Prostate gland (tissue), 2 donors: ENCODE measurements at places on chromosomes 7 and 10.

DNA sequence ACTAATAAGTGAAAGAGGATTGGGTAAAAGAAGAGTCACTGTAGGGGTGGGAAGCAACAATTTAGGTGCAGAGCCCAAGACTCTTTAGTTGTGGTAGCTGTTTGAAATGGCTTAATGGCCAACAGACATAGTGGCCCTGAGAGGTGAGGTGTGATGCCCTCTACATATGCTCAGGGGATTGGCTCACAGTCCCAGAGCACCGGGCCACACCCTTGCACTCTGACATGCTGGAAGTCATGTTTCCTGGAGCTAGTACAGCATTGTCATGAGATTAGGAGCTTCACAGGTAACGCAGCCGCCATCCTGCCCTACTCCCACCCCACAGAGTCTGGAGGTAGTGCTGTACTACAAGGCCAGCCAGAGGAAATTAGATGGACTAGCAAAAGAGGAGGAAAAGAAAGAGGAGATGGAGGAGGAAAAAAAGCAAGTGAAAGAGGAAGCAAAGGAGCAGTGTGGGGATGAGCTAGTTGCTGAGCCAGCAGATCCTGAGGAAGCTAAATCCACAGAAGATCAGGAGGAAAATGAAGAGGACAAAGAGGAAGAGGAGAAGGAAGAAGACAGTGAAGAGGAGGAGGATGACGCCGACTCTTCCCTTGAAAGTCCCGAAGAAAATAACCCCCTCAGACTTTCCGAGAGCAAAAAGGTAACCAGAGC lies 14.8 kb upstream of the FLNC start:
- H3K27ac ChIP-seq, result no peak overlapping the region
- no peak for DNase-seq
- H3K4me3 ChIP-seq, result no peak overlapping the region
- H3K4me1 ChIP-seq, result no peaks in the 10 kb centered on the region
- no peaks in the 10 kb centered on the region for H3K27me3 ChIP-seq
- no peaks in the 10 kb centered on the region for H3K36me3 ChIP-seq

DNA sequence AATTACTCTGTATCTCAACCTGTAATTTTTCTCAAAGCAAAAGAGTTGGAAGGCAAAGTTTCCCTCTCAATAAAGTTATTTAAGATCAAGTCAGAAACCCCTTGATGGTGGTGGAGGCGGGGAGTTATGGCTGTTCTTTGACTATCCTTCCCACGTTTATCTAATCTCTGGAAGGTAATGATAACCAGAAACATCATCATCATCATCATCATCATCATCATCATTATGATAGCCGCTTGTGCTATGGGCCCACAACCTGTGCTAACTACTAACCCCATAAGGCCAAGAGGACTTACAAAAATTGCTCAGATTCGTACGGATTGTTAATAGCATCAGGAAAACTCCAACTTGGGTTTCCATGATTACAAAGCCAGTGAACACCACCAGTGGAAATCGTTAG lies 502.3 kb downstream of the SH2D4B start:
- no peaks in the 10 kb centered on the region for H3K36me3 ChIP-seq
- no peak for DNase-seq
- H3K27ac ChIP-seq, result peak overlapping the region; percentile 44
- H3K27me3 ChIP-seq, result no peaks in the 10 kb centered on the region

GRCh38 chr10:52566471-52567246 lies 205.9 kb downstream of the MBL2 start:
- no peaks in the 10 kb centered on the region for H3K36me3 ChIP-seq
- H3K4me3 ChIP-seq, result no peak overlapping the region
- DNase-seq, result no peak
- H3K4me1 ChIP-seq, result no peaks in the 10 kb centered on the region

DNA sequence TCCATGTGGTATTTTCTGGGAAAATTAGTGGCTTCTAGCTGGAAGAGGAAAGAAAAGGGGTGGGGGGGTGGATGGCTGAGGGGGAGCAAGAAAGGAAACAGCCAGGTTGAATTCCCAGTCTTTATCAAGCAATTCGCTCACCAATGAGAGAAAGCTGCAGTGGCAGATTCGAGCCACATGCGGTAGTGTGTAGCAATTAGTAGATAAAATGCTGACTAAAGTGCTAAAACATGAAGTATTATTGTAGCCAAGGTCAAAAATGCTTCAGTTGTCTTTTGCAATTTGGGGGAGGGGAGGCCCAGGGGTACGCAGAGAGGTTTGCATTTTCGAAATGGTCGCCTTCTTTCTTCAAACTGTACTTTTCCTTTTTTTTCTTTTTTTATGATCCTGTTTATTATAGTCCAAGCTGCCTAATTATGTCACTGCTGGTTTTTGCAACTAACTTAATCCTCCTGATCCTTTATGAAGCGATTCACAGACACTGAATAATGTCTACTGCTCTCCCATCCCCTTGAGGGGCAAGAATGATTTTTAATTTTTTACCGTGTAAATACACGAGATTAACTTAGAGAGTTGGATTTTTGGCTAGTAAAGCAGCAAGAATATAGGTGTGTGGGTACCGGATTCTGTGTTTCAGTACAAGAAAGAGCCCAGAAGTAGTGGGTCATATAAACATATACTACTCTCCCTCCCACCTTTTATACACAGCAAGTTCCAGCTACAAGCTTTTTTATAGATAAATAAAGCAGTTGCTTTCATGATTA lies 3.6 kb upstream of the ARID5B start:
- peak overlapping the region; percentile 21 for H3K27ac ChIP-seq
- H3K4me1 ChIP-seq, result peaks cover 5% of the 10 kb centered on the region
- no peak for DNase-seq
- H3K4me3 ChIP-seq, result no peak overlapping the region
- H3K27me3 ChIP-seq, result no peaks in the 10 kb centered on the region

DNA sequence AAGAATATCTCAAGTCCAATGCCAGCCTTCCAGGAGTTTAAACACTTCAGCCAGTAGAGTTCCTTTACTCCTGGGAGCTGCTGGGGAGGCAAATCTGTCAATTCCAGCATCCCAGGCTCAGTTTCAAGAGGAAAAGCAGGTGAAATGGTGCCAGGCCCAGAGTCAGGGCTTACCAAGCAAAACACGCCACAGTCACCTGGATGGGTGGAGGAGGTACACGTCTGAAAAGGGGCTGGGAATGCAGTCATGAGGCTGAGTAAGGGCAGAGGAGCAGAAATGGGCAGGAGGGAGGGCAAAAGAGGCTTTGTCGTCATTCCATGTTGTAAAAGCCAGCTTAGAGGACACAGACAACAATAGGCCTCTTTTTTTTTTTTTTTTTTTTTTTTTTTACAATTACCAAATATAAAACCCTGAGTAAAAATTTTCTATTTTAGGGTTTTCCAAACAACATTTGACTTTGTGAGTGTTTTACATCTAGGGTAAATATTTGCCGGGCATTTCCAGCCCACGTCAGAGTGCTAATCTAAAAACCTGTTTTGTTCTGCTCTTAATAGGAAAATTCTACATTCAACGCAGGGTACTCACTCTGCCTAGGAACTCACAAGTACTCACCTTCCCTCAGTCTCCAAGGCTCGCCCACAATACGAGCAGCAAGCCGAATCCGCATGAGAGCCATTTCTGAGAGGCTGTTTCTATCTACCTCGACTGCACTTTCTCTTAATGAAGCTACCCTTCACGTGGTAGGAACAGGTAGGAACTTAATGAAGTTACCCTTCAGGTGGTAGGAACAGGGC lies 21.2 kb downstream of the GFRA1 start:
- H3K27me3 ChIP-seq, result no peaks in the 10 kb centered on the region
- no peak overlapping the region for H3K27ac ChIP-seq
- H3K36me3 ChIP-seq, result no peaks in the 10 kb centered on the region

DNA sequence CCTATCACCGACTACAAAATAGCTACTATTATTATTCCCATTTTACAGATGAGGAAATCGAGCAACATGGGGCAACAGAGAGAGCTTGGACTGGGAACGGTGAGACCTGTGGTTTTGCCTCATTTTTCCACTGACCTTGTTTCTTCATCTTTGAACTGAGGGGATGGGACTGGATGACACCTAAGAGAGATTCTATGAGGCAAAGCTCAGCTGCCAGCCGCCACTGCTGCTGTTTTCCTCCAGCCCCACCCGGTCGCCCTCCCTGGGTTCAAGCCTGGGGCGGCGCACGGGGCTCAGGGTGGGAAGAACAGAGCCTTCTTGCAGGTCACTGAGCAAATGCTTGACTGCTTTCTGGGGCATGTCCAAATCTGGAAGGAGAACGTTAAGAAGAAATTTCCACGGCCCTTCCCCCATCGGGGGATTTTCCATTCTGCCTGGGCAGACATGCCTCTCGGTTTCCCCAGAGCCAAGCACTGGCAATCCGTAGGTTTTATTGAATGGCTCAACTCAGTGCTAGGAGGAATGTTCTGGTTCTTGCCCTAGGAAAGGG lies 12.3 kb downstream of the DDIT4 start:
- no peaks in the 10 kb centered on the region for H3K4me1 ChIP-seq
- no peaks in the 10 kb centered on the region for H3K36me3 ChIP-seq
- H3K27me3 ChIP-seq, result no peaks in the 10 kb centered on the region
- H3K27ac ChIP-seq, result no peak overlapping the region

DNA sequence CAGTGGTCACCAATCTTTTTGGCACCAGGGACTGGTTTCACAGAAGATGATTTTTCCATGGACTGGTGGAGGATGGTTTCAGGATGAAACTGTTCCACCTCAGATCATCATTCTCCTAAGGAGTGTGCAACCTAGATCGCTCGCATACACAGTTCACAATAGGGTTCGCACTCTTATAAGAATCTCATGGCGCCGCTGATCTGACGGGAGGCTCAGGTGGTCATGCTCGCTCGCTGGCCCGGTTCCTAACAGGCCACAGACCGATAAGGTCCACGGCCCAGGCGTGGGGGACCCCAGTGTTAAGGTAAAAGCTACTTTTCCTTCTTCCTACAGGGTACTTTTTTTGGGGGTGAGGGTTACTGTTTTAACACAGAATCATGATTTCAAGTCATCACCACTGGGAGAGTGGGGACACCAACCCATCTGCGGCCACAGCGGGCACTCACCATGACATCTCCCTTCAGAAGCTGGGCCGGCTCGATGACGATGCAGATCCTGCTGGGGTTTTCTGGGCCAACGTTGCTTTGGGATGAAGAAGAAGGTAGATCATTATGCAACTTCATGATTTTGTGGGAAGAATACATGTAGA lies 170.5 kb downstream of the TNS3 start:
- no peaks in the 10 kb centered on the region for H3K27me3 ChIP-seq
- H3K27ac ChIP-seq, result no peak overlapping the region
- H3K36me3 ChIP-seq, result no peaks in the 10 kb centered on the region
- no peak for DNase-seq
- H3K4me1 ChIP-seq, result no peaks in the 10 kb centered on the region

GRCh38 chr10:101217450-101218281 lies 11.6 kb downstream of the LBX1 start:
- H3K4me1 ChIP-seq, result peaks cover 3% of the 10 kb centered on the region
- no peak for DNase-seq
- H3K27me3 ChIP-seq, result peaks cover 69% of the 10 kb centered on the region
- no peak overlapping the region for H3K27ac ChIP-seq
- no peaks in the 10 kb centered on the region for H3K36me3 ChIP-seq
- H3K4me3 ChIP-seq, result no peak overlapping the region

GRCh38 chr7:71625545-71625944 lies 493.6 kb downstream of the GALNT17 start:
- no peaks in the 10 kb centered on the region for H3K36me3 ChIP-seq
- H3K27me3 ChIP-seq, result no peaks in the 10 kb centered on the region
- no peaks in the 10 kb centered on the region for H3K4me1 ChIP-seq
- H3K27ac ChIP-seq, result no peak overlapping the region
- no peak for DNase-seq
- no peak overlapping the region for H3K4me3 ChIP-seq

GRCh38 chr7:3592401-3593134 lies 291.5 kb downstream of the SDK1 start:
- DNase-seq, result no peak
- no peak overlapping the region for H3K27ac ChIP-seq
- no peak overlapping the region for H3K4me3 ChIP-seq
- H3K36me3 ChIP-seq, result no peaks in the 10 kb centered on the region
- no peaks in the 10 kb centered on the region for H3K4me1 ChIP-seq
- no peaks in the 10 kb centered on the region for H3K27me3 ChIP-seq

GRCh38 chr10:91162495-91163268 lies 57.8 kb upstream of the PCGF5 start:
- peak overlapping the region; percentile 88 for H3K4me3 ChIP-seq
- peak; percentile 80 for DNase-seq
- H3K27ac ChIP-seq, result peak overlapping the region; percentile 95
- H3K4me1 ChIP-seq, result no peaks in the 10 kb centered on the region
- H3K27me3 ChIP-seq, result no peaks in the 10 kb centered on the region

DNA sequence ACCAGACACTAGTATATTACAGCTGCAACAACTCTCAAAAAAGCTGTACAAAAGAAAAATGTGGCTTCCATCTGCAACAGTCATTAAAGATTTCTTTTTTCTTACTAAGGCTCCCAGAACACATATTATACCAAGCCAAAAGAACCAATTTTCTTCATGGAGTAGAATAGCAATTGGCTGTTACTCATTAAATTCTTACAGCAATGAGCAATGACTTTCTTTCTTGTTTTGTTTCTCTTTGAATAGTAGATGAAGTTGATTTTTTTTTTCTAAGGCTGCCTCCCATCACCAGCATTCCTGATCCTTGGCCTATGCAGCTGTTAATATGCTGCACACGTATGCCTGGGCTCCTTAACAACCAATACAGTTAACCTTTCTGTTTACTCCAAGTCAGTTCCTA lies 36.6 kb upstream of the SPOCK2 start:
- no peaks in the 10 kb centered on the region for H3K4me1 ChIP-seq
- no peak for DNase-seq
- H3K4me3 ChIP-seq, result no peak overlapping the region
- no peak overlapping the region for H3K27ac ChIP-seq

DNA sequence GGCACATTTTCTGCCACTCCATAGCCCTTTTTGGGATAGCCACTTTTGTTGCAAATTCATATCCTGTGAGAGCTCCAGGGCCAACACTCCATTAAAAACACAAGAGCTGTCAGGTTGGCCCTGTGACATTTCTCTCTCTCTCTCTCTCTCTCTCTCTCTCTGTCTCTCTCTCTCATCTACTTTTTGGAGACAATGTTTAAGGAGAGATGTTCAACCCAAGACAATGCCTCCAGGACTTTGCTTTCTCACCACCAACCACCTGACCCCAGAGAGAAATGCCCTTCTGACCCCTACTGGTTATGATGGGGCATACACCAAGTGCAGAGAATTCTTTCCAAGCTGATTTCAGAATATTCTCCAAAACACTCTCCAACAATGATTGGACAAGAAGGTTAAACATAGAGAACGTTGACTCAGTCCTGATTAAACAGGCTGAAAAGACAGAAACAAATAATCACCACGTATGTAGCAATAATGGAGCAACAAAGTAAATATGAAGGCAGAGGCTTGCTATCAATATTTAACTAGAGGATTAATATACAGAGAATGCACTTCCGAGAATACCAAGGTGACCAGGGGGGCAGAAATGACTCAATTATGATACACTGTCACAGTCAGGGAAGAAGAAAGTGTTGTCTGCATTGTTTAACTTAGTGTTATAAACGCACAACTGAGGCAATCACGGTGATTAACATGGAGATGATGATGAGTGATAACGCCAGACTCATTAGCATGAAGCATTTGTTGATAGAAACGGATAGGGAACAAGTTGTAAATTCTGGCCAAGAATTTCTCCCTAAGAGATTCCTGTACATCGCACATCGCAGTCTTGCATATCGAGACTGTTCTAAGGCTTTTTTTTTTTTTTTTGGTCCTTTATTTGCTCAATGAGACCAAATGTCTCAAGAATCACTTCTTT lies 178.5 kb downstream of the NRP1 start:
- no peaks in the 10 kb centered on the region for H3K27me3 ChIP-seq
- no peaks in the 10 kb centered on the region for H3K36me3 ChIP-seq
- H3K4me1 ChIP-seq, result peaks cover 3% of the 10 kb centered on the region
- H3K4me3 ChIP-seq, result no peak overlapping the region

- H3K4me1 ChIP-seq, result no peaks in the 10 kb centered on the region
- no peak overlapping the region for H3K27ac ChIP-seq
- DNase-seq, result no peak
- H3K4me3 ChIP-seq, result no peak overlapping the region
- no peaks in the 10 kb centered on the region for H3K27me3 ChIP-seq
Observed at GRCh38 chr7:5578495-5578894, 154.9 kb upstream of the TNRC18 start.
